ENCODE measurements at places on chromosomes 12 and 14.
A peak's percentile ranks its signal among the peaks of the same experiment; 100 is the strongest.

DNA sequence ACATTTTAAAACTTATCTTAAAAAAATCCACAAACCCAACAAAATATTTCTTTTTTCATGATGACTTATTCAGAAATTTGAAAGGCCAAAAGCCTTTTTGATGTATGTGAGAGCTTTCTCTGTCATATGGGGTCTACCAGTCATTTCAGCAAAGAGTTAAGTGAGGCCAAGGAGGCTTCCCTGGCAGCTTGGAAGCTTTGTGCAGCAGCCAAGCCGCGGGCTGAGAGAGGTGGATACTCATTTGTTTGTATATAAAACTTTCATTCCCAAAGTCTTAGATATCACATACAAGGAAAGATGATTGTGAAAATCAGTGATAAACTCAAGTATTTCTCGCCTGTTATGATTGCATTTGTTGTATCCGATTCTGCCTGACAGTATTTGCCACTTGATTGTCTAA, 48.5 kb upstream of the RNU6-8 start:
- no peak overlapping the region for H3K27ac ChIP-seq
- H3K36me3 ChIP-seq = no peaks in the 10 kb centered on the region
- H3K4me1 ChIP-seq = no peaks in the 10 kb centered on the region
- H3K27me3 ChIP-seq = no peaks in the 10 kb centered on the region
- no peak for DNase-seq

- no peak for DNase-seq
- no peaks in the 10 kb centered on the region for H3K4me1 ChIP-seq
- H3K4me3 ChIP-seq = no peak overlapping the region
- no peak overlapping the region for H3K27ac ChIP-seq
- no peaks in the 10 kb centered on the region for H3K36me3 ChIP-seq
These were observed 27.0 kb downstream of the SERPINA3 start for GRCh38 chr14:94638961-94639817.

DNA sequence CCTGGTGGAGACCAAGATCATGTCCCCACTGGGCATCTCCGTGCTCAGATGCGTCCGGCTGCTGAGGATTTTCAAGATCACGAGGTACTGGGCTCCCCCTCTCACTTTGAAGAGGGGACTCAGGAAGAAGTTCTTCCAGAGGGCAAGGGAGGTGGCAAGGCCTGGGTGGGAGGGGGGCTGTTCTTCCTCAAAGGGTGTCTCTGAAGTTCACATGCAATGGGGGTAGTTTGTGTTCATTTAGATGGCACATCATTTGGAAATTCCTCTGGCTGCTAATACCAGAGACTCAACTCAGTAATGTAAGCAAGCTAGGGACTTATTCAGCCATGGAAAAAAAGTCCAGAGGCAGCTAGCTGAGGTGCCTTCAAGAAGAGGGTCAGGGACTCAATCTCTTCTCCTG, 227.1 kb upstream of the FKBP4 start:
- no peaks in the 10 kb centered on the region for H3K27me3 ChIP-seq
- no peaks in the 10 kb centered on the region for H3K4me1 ChIP-seq
- no peak for DNase-seq
- H3K36me3 ChIP-seq = no peaks in the 10 kb centered on the region

GRCh38 chr14:95534299-95535225, at the start of gene GLRX5:
Gene GLRX5 (plus strand): TSS chr14:95535050. CDS start chr14:95535090, 40 bp downstream.
- H3K27ac ChIP-seq = peak within 1 kb of the TSS; percentile 80
- peak; percentile 94 for DNase-seq
- peak within 1 kb of the TSS; percentile 57 for H3K4me3 ChIP-seq
- H3K27me3 ChIP-seq = no peaks in the 10 kb centered on the region

DNA sequence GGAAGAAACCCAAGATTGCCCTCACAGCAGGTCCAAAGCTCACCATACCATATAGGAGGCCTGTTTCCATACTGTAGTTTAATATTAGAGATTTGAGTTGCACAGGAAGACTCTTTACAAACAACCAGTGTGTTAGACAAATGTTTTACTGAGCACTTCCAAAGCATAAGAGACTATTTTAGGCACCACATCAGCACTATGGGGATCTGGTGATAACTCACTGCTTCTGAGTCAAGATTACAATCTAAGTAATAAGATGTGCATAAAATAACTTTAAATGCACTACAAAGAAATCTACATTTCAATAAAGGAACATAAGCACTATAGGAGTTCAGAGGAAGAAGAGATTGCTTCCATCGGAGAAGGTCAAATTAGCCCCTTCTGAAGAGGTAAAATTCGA, 71.4 kb downstream of the SPPL3 start:
- DNase-seq = no peak
- H3K36me3 ChIP-seq = no peaks in the 10 kb centered on the region
- no peaks in the 10 kb centered on the region for H3K27me3 ChIP-seq
- H3K4me1 ChIP-seq = peaks cover 5% of the 10 kb centered on the region
- H3K4me3 ChIP-seq = no peak overlapping the region

DNA sequence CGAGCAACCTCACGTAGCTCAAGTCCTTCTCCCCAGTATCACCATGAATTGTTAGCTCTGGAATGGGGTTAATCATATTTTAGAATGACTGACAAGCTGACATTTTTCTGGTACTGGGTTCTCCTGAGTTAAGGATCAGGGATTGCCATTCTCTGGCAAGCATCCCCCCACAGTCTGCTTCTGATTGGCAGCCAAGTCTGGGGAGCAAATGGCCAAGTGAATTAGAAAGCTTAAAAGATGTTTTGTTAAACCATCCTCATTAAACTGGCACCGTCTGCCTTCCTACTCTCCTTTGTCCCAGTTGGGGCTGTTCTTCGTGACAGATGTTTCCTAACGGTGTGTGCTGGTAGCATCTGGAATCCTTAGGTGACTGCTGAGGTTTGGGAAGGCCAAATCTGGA, 17.2 kb upstream of the CISTR start:
- H3K27ac ChIP-seq = no peak overlapping the region
- H3K36me3 ChIP-seq = no peaks in the 10 kb centered on the region
- H3K4me3 ChIP-seq = no peak overlapping the region
- DNase-seq = no peak
- no peaks in the 10 kb centered on the region for H3K4me1 ChIP-seq
- H3K27me3 ChIP-seq = peaks cover 12% of the 10 kb centered on the region

GRCh38 chr12:53994264-53995001, 5.5 kb upstream of the HOXC9 start:
- H3K27me3 ChIP-seq = peaks cover 100% of the 10 kb centered on the region
- no peak overlapping the region for H3K4me3 ChIP-seq
- DNase-seq = no peak
- no peaks in the 10 kb centered on the region for H3K4me1 ChIP-seq
- no peaks in the 10 kb centered on the region for H3K36me3 ChIP-seq
- H3K27ac ChIP-seq = no peak overlapping the region

DNA sequence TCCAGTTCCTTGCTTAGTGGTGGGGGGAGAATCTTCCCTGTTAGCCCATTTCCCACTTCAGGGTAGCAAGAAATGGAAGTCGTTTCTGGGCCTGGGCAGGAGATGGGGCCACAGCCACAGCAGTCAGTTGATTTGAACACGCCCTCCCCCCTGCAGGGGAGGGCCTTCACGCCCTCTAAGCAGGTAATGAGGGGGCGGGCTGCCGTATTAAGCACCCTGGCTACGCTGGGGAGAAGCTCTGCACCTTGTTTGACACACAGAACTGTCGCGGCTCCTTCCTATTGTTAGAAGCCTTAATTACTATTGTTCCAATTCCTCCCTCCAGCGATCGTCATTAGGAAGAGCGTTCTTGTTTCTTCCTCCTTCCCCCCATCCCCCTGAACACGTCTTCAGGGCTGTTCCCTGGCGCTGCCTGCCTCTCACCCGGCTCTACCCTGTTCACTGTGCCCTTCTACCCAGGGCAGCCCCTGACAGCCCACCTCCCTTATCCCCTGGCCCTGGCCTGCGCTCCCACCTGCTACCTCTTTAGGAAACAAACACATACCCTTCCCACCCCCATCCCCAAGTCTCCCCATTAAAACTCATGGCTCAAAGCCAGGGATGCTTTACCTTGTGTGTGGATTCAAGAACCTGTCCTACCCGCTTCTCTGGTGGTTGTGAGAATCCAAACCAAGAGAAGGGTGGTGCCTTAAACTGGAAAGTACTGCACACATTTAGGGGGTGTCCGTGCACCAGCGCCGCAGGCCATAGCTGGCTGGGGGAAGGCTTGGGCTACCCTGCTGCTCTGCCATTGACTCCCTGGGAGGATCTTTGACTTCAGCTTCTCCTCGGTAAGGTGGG, 137.6 kb downstream of the TSPAN9 start:
- H3K36me3 ChIP-seq = no peaks in the 10 kb centered on the region
- no peak overlapping the region for H3K27ac ChIP-seq

DNA sequence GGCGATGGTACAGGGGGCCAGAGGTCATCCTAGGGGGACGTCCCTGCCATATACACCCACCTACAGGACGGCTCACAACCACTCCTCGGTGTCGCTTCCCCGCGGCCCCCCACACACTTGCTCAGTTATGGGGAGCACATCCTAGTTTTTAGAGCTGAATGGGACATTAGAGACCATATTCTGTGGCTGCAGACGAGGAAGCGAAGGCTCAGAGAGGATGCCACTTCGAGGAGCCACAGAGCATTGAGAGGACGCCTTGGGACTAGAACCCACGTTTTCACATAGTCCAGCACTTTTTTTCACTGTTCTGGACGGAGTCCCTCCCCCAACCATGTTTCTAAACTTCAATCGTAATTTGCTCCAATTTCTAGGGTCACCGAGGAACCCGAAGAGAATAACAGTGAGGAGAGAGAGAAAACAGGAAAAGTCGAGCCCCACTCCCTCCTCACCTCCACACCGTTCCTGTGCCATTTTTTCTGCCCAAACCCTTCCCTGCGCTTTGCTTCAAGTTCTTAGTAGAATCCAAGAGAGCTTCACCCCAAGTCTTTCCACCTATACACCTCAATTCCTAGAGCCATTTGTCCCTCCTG, 641 bp upstream of the ASCL1 start:
- no peaks in the 10 kb centered on the region for H3K36me3 ChIP-seq
- H3K27ac ChIP-seq = no peak overlapping the region
- H3K4me1 ChIP-seq = peaks cover 4% of the 10 kb centered on the region
- H3K4me3 ChIP-seq = peak overlapping the region; percentile 67

GRCh38 chr14:73153272-73153671, 17.0 kb downstream of the PSEN1 start:
- DNase-seq = no peak
- peaks cover 9% of the 10 kb centered on the region for H3K36me3 ChIP-seq

DNA sequence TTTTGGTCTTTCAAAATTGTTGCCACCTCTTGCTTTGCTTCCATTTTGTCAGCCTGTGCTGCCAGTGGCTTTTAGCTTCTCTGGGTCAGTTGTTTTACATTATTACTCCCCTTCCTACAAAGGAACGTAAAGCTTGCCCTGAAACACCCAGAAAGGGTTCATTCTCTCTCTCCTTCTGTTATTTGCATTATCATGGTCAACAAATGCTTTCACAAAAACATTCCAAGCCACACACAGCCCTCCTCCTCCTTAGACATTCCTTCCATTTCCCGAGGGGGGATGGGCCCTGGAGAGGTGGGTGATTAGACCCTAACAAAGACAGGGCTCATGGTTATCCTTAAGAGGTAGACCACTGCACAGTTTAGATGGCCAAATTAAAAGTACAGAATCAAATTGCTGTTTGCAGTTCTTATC, 60.4 kb upstream of the SINHCAF start:
- peak; percentile 65 for DNase-seq
- no peaks in the 10 kb centered on the region for H3K36me3 ChIP-seq
- peaks cover 25% of the 10 kb centered on the region for H3K4me1 ChIP-seq
- H3K27me3 ChIP-seq = no peaks in the 10 kb centered on the region
- H3K27ac ChIP-seq = peak overlapping the region; percentile 94
- peak overlapping the region; percentile 21 for H3K4me3 ChIP-seq

GRCh38 chr12:88945051-88945732, 364.9 kb upstream of the KITLG start:
- peaks cover 5% of the 10 kb centered on the region for H3K4me1 ChIP-seq
- no peaks in the 10 kb centered on the region for H3K27me3 ChIP-seq
- no peaks in the 10 kb centered on the region for H3K36me3 ChIP-seq
- no peak overlapping the region for H3K27ac ChIP-seq
- no peak for DNase-seq

DNA sequence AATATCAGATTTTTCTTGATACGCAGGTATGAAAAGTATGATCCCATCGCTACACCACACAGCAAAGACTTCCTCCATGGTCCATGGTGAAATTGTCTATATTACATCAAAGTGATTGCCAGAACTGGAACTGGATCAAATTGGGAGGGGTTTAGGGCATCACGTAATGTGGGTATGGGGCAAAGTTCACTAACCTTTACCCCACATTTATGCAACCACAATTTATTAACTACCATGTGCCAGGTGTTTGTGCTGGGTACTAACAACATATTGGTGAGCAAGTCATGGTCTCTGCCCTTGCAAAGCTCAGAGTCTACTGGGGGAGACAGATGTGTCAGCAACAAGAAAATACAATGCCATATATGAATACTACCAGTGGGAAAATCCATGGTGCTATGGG, 258.9 kb downstream of the SUDS3 start:
- H3K27me3 ChIP-seq = no peaks in the 10 kb centered on the region
- no peaks in the 10 kb centered on the region for H3K36me3 ChIP-seq
- no peaks in the 10 kb centered on the region for H3K4me1 ChIP-seq
- H3K27ac ChIP-seq = no peak overlapping the region
- H3K4me3 ChIP-seq = no peak overlapping the region

GRCh38 chr12:106149096-106149784, 10.5 kb upstream of the NUAK1 start:
- DNase-seq = no peak
- H3K27me3 ChIP-seq = no peaks in the 10 kb centered on the region
- no peak overlapping the region for H3K27ac ChIP-seq
- H3K4me1 ChIP-seq = 0 out of 2 replicates have a peak, but pooled peaks cover 3% of the 10 kb centered on the region
- no peak overlapping the region for H3K4me3 ChIP-seq

GRCh38 chr12:108640802-108641445, 7.2 kb upstream of the SELPLG start:
- H3K4me3 ChIP-seq = no peak overlapping the region
- H3K36me3 ChIP-seq = no peaks in the 10 kb centered on the region
- H3K27ac ChIP-seq = no peak overlapping the region
- peaks cover 26% of the 10 kb centered on the region for H3K4me1 ChIP-seq
- no peaks in the 10 kb centered on the region for H3K27me3 ChIP-seq

DNA sequence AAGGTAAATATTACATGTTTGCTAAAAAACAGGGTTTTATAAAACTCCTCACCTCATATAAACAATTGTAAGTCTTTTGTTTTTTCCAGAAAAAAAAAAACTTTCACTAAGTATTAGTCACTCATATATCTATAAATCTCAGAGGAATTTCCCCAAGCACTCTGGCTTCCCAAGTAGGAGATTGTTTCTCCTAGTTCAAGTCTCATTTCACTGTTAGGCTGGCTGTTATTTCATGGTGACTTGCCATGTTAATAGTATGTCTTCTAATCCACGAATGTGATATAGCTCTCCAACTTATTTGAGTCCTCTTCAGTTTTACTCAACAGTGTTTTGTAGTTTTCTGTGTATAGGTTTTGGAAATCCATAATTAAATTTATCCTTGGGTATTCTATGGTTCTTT, 61.6 kb downstream of the CAPZA3 start:
- no peaks in the 10 kb centered on the region for H3K27me3 ChIP-seq
- no peaks in the 10 kb centered on the region for H3K4me1 ChIP-seq
- no peak for DNase-seq
- no peaks in the 10 kb centered on the region for H3K36me3 ChIP-seq

GRCh38 chr14:104750056-104750752, 2.7 kb upstream of the SIVA1 start:
- H3K4me3 ChIP-seq = no peak overlapping the region
- no peaks in the 10 kb centered on the region for H3K27me3 ChIP-seq
- no peak overlapping the region for H3K27ac ChIP-seq
- DNase-seq = no peak
- peaks cover under 1% of the 10 kb centered on the region for H3K36me3 ChIP-seq

Measured in H1 (cell line).